ENCODE measurements at places on chromosomes 7 and 10.

DNA sequence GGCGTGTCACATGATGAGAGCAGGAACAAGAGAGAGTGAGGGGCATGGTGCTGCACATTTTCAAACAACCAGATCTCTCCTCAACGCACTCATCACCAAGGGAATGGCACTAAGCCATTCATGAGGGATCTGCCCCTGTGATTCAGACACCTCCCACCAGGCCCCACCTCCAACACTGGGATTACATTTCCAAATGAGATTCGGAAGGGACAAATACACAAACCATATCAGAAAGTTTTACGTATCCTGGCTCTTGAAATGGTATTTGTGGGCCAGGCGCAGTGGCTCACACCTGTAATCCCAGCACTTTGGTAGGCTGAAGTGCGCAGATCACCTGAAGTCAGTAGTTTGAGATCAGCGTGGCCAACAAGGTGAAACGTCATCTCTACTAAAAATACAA, 189.4 kb downstream of the PLXDC2 start:
- DNase-seq, result no peak

GRCh38 chr7:9029681-9030530, 596.5 kb downstream of the NXPH1 start:
- no peak for DNase-seq

GRCh38 chr7:117277576-117277975, 45.3 kb downstream of the WNT2 start:
- no peak for DNase-seq

GRCh38 chr7:2631946-2632732, at the start of gene TTYH3:
Gene TTYH3 (plus strand): TSS chr7:2631986. CDS start chr7:2632156, 170 bp downstream.
- no peak for DNase-seq

GRCh38 chr10:130875897-130876472, 435.5 kb downstream of the TCERG1L start:
- no peak for DNase-seq

DNA sequence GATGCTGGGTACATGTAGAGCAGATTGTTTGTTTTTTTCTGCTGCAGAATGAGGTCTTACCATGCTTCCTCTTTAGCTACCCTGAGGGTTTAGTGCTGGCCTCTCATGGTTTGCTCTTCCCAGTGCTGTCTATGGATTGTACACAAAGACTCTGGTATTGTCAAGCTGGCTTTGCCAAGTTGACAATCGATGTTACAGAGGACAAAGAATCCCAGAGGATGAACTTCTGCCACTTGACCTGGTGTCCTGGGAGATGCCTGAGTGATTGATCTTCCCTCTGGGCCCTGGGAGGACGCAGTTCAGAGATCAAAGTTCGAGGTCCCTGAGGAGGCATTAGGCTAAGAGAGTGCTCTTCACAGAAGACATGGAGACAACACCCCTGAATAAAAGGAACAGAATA, 865.4 kb downstream of the CCSER2 start:
- DNase-seq, result no peak

GRCh38 chr7:101233907-101234547, 3.6 kb downstream of the CLDN15 start:
- no peak for DNase-seq

- DNase-seq, result no peak
Observed at GRCh38 chr10:12980102-12980661, 21.3 kb downstream of the CCDC3 start.

DNA sequence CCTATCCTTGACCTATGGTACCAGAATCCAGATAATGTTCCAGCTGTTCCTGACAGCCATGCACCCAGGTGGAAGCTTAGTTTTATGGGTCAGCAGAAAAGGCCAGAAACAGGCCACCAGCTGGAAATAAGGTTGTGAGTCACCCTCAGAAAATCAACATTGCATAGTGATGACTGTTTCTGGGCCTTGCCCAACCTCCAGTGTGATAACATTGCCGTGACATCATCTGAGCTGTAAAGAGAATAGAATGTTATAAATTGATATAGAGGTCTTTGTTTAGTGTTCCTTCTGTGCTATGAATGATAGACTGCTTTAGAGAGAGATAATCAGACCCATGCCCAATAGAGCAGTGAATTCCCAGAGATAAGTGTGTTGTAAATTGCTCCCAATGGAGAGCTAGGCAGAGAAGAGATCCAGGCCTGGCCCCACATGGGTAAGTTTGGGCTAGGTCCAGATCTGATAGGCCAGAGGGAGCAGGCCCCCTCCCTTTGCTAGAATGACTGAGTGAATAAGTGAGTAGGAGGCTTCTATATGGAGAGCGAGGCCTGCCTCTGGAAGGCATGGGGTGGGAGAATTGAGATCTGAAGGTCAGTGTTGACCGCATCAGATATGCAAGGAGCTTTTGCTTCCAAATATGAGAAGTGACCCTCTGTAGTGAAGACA, 14.2 kb upstream of the HPS1 start:
- DNase-seq, result no peak

DNA sequence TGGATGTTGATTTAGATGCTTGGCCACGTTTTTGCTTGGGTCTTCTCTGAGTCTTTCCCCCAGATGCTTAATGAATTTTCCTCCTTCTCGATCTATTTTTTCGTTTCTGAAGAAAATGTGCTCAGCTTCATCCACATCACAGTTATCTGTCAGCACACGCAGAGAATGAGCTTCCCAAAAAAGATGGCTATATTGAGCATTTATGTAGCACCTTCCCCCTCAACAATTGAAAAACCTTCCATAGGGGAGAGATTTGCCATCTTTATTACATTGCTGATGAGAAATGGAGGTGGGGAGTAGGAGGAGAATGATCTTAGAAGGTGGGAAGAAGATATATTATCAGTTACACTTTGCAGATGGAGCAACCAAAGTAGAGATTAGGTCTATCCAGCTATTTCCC, 228.1 kb upstream of the PHYHIPL start:
- DNase-seq, result no peak

DNA sequence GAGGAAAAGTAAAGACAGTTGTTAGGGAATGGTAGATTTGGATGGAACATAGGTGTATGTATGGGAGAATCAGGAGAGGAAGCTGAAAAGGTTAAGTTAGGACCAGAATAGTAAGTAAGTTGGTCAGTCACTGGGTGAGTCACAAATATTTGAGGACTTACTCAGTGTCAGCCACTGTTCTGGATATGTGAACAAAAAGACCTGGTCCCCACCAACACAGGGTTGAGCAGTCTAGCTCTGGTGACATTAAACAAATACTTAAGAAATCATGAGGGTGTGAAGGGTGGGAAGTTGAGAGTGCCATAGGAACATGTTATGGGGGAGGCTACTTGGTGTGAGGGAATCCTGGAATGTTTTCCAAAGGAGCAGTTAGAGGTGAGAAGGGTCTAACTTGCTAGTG, 246.9 kb downstream of the PTEN start:
- no peak for DNase-seq

GRCh38 chr7:130821864-130822263, 87.9 kb upstream of the KLF14 start:
- no peak for DNase-seq

GRCh38 chr7:19249281-19249680, 104.1 kb upstream of the FERD3L start:
- DNase-seq, result no peak

- DNase-seq, result no peak
Observed at GRCh38 chr10:60717852-60718251, 60.4 kb upstream of the CDK1 start.

GRCh38 chr7:1289666-1290025, 57.0 kb downstream of the UNCX start:
- no peak for DNase-seq

DNA sequence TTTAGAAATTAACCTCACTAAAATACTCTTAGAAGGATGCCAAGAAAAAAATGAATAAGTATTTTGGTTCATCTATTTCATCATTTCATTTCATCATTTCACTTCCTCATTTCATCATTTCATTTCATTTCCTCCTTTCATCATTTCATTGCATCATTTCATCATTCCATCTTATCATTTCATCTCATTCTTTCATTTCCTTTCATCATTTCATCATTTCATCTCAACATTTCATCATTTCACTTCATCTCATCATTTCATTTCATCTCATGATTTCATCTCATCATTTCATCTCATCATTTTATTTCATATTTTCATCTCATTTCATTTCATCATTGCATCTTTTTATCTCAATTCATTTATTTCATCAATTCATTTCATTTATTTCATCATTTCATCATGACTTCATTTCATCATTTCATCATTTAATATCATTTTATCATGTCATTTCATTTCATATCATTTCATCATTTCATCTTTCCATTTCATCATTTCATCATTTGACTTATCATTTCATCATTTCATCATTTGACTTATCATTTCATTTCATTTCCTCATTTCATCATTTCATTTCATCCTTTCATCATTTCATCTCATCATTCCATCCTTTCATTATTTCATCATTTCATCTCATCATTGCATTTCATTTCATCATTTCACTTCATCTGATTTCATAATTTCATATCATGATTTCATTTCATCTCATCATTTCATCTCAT, 129.9 kb downstream of the ZNF92 start:
- no peak for DNase-seq

- no peak for DNase-seq
Observed at GRCh38 chr7:50226145-50226544, 78.4 kb upstream of the IKZF1 start.

DNA sequence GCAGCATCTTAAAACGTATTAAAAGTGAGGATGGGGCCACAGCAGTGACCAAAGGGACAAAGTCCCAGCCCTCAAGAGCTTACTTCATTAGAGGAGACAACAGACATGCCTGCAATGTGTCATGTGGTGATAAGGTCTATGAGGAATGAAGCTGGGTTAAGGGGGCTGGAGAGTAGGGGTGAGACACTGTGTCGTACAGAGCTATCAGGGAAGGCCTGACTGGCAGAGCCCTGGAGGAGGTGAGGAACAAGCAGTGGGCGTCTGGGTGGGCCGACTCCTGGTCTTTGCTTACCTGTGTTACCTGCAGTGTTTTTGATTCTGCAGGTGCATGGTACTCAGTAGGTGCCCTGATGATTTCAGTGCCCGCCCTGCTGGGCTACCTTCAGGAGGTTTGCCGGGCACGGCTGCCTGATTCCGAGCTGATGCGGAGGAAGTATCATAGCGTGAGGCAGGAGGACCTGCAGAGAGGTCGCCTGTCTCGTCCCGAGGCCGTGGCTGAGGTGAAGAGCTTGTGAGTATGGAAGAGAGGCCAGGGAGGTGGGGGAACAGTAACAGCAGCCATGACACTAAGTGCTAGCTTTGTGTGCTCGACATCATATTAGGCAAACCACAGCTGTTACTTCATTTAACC, 7.6 kb downstream of the ZFYVE27 start:
- no peak for DNase-seq

DNA sequence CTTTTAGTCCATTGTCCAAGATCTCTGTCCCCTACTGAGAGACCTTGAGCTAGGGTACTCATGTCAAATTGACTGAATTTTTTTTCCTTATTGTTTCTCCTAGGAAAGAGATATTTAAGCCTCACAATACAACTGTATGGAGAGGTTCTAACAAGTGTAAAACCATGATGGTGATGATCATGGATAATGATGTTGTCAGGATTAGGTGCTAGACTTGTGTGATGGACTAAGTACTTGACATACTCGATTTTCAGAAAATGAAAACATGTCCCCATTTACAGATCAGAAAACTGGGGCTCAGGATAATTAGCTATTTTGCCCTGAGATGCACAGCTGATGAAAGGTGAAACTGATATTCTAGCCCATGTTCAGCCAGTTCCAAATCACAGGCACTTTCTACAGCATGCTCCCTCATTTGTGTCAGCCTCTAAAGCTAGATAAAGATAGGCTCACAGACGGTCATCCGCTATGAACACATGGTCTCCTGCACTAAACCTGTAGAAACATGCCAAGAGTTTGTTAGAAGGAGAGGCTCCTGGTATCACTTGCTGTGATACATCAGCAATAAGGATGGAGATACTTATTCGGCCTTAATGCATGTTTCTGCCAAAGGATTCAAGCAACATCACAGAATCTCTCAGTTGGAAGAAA, 67.6 kb downstream of the CREB3L2 start:
- no peak for DNase-seq

DNA sequence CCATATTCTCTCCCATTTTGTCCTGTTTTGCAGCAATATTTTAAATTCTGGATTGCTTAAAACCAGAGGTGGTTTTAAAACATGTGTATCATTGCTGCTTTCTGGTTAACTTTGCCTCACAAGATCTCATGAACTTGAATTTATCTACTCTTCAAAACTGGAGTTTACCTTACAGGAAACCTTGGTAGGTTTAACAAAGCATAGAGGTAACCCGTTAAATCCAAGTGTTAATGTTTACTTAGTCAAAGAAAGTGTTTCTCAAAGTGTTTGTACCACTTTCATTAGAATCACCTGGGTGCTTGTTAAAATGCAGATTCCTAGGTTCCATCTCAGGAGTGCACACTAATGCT, 44.0 kb upstream of the VDAC2 start:
- DNase-seq, result no peak

DNA sequence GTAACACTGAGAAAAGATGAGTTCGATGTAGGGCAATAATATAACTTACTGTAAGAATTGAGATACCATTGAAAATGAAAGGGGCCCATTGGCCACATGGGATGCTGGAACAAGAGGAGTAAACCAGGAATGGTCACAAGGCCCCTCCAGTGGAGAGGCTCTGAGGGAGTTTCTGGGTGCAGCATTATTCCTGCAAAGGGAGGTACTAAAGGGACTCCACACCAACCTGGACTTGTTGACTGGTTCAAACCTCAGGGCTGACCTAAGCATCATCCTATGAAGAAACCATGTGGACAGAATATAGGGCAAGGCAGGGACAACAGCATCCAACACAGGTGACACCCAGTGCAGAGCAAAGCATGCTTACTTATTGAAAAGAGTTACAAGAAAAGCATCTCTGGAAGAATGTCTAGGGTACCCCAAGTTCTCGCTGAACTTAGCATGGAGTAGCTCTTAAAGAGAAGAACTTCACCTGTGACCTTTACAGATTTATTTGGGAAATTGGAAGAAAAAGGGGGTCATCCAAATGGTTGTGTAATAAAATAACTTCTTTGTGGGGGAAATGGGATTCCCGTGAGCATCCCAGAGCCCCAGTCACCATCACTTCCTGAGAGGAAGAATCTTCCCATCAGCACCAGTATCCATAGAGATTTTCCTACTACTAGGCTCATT, 34.7 kb downstream of the PRSS2 start:
- DNase-seq, result no peak

DNA sequence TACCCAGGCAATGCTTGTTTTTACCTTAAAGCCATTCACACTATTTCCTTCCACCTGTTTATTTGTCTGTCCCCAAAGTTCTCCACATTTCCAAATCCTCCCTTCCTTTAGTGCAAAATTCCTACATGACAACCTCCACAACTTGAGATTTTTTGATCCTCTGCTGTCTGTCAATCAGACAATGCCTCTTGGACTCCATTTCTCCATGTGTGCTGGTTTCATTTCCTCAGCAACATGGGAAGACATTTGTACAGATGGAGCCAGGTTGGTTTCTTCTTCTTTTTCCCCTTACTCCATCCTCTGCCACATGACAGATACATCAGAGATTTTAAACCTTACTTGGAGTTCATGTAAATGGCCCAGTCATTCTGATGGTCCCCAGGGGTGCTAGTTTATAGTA, 19.1 kb upstream of the GIMAP2 start:
- no peak for DNase-seq
